ENCODE measurements at places on chromosomes 5 and 9.

GRCh38 chr5:59769041-59769360 is 124.5 kb downstream of the PDE4D start:
- no peak for DNase-seq

GRCh38 chr5:177494346-177495195 is 2.8 kb downstream of the PDLIM7 start:
- no peak for DNase-seq

DNA sequence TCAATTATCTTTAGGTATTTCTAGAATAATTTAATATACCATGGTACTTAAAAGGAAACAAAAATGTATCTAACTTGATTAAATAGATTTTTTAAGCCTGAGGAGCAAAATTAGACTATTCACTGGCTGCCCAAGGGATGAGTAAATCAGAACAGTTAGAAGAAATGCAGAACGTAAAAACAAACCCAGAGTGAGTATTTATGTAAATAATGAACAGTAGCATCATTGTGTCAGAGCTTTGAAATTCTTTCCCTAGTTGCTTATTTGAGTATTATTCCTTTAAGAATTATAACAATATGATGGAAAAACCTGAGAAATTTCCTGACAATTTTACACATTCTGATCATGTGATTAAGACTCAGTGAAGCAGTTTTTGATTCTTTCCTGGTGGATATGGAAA is 200.9 kb downstream of the GDNF start:
- DNase-seq = no peak

- DNase-seq = no peak
Measured at GRCh38 chr9:110104261-110104809, 103.6 kb downstream of the C9orf152 start.

GRCh38 chr9:79120941-79121340 is 450.8 kb upstream of the TLE4 start:
- DNase-seq = no peak

- no peak for DNase-seq
Measured at GRCh38 chr9:4832786-4833579, 40.2 kb downstream of the RCL1 start.

DNA sequence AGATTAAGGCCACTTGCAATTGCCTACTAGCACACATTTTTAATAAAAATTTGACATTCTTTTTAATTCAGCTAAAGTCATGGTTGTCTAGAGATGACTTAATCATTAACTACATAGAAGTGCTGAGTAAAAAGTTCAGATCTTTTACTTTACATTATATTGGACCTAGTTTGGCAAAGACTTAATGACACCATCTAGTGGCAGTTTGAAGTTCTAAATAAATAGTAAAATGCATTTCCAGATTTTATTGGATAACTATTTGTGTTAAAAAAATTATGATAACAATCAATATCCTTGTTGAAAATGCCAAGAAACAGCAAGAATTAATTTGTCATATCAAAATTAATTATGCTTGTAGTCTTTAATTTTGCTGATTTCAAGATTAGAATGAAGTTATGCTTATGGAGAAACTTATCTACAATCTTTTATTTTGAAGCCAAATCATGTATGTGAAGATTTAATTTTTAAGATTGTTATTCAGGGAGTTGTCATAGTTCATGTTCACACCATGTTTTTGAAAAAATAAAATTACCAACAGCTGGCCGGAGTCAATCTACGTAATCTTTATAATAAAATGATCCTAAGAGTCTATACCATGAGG is 69.6 kb upstream of the PJA2 start:
- no peak for DNase-seq

DNA sequence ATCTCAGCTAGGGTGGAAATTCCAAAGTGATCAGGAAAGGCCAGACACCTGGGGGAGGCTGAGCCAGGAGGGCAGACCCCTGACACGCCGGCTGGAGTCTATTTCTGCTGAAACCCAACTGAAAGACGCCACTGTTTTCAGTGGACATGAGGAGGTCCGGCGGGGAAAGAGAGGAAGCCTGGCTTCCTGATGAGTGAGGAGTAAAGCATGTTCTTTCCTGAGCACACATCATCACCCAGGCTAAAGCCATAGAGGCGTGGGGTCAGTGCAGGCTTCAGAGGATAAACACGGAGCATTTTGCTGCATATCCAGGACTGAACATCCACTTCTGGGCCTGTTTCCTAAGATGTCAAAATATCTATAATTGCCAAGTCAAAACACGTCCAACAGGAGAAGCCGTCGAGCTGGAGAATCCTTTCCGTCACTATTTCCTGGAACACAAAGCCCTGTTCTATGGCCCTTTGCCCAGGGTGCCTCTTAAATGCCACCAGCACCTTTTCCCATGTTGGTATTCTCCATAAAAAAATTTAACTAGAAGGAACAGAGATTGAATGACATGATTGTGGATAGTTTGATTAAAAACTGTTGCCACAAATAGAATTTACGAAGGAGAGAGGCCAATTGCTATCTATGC is 597.9 kb upstream of the ADAMTS16 start:
- no peak for DNase-seq

- peak; percentile 20 for DNase-seq
Measured at GRCh38 chr9:96856363-96857286, 2.3 kb upstream of the ZNF782 start.

GRCh38 chr9:120410925-120411501 is 169.0 kb downstream of the CDK5RAP2 start:
- no peak for DNase-seq

- DNase-seq = no peak
Measured at GRCh38 chr5:76717222-76718083, 1.5 kb downstream of the F2R start.

- no peak for DNase-seq
Measured at GRCh38 chr9:26597542-26598149, 295.0 kb downstream of the CAAP1 start.

- DNase-seq = no peak
Measured at GRCh38 chr5:86546044-86546443, 71.7 kb upstream of the COX7C start.

DNA sequence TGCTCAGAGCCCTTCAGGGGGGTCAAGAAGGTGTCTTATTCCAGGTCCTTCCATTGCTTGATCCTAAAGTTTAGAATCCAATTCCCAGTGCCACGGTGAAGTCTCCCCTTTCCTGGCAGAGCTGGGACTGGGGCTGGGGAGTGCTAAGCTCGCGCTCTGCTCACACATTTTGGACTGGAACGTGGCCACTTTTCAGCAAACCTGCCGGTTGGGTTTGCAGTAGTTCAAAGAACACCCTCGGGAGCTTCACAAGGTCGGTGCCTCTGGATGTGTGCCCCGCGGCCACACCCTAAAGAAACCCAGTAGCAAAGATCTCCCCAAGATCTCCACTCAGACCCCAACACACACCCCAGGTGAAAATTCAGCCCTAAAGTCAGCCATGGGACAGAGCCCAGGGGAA is at the start of gene C9orf152:
Gene C9orf152, minus strand, starts transcription at position 129 of the 400 bp plus-strand sequence. CDS start 580 bp downstream, outside the sequence.
- no peak for DNase-seq

- no peak for DNase-seq
Measured at GRCh38 chr9:126932871-126933321, 18.3 kb downstream of the RALGPS1 start.

DNA sequence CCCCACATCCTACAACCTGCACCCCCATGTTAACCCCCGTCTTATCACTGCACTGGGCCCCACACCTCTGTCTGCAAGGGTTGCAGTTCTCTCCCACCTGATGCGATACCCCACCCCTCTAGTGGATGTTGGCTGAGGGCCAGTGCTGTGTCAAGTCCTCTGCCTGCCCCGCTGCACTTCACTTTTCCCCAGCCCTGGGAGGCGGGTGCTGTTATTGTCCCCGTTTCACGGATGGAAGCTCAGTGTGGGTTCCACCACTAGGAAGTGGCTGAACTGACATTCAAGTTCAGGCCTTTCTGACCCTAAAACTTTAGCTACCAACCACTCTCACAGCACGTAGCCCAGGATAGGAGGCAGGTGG is 3.5 kb downstream of the SNCB start:
- DNase-seq = no peak

DNA sequence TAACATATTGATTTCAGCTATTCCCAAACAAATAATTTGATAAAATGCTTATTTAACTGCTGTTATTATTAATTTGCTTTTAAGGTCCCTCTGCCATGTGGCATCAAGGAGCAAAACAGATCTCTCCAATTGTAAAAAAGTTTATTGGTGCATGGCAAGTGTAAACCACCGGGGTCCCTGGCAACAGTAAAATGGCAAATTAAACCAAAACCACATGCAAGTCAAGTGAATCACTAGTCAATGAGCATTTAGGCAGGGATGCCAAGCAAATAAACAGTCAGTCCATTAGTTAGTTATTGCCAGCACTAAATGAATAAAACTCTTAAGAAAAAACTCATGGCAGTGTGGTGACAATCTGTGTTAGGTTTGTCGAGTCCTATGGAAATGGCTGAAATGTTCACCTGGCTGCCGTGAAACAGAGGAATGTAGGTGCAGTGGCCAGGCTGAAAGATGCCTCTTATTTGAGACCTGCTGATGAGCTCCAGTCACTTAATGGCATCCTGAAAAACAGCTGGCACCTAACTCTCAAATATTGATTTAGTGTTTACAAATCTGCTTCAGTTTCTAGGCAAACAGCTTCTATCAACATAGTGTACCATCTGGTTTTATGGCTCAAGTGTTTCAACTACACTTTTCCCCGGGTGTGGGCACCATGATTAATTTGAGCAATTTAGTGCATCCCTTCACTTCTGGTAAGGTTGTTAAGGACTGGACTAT is 296.5 kb upstream of the ITGA1 start:
- DNase-seq = no peak

GRCh38 chr9:96318921-96319565 is 17.1 kb upstream of the HSD17B3 start:
- no peak for DNase-seq

GRCh38 chr5:176870110-176870591 is 29.0 kb downstream of the HK3 start:
- no peak for DNase-seq

DNA sequence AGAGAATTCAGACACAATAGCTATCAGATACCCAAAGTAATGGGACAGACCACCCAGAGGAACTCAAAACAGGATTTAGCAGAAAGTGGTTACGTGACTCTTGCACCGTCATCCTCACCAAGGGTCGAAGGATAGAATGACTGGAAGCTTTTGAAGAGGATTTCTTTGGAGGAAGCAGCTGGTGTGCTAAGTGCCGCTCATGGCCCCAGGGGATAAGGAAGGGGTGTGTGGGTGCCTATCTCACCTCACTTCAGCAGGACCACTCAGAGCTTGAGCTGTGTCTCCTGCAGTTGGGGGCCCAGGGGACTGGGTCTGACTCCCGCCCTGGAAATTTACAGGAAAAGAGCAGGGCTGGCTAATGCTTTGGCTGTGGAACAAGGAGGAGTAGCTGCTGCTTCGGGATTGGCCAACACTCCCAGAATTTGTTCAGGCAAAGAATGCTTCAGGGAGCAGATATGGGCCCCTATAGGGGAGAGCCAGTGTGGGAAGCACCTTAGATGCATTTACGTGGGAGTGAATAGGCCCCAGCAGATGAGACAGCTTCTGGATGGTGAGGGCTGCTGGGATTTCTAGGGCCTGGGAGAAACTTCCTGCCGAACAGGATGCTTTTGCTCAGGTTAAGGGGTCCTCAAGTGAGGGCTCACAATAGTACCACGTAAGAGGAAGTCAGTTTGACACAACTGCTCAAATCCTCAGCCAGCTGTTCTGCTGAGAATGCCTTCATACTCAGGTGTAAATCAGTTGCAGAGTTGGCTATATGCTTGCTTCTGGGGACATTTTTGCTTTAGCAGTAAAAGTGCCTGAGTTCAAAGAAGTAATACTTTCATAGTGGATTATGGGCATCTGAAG is 29.1 kb upstream of the TOMM5 start:
- no peak for DNase-seq

DNA sequence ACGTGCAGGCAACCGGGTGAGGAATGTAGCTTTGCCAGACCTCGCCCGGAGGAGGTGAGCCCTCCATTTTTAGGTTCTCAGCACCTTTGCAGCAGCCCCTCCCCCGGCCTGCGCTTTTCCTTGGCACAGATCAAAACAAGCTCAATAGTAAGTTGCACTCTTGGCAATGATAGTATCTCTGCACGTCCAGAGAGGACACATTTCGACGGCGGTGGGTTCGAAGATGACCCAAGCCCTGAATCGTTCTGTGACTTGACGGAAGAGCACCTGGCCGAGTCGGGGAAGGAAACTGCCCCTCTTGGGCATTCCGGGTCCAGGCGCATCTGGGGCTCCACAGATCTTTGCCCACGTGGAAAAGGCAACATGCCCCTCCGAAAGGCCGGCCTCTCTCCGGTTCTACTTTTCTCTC is 904 bp downstream of the GDNF start:
- DNase-seq = no peak

GRCh38 chr5:149294872-149295829 is 23.5 kb downstream of the AFAP1L1 start:
- DNase-seq = no peak

- DNase-seq = no peak
Measured at GRCh38 chr9:110543631-110544051, 35.9 kb downstream of the SVEP1 start.

GRCh38 chr9:16371306-16371705 is 499.2 kb downstream of the BNC2 start:
- no peak for DNase-seq

DNA sequence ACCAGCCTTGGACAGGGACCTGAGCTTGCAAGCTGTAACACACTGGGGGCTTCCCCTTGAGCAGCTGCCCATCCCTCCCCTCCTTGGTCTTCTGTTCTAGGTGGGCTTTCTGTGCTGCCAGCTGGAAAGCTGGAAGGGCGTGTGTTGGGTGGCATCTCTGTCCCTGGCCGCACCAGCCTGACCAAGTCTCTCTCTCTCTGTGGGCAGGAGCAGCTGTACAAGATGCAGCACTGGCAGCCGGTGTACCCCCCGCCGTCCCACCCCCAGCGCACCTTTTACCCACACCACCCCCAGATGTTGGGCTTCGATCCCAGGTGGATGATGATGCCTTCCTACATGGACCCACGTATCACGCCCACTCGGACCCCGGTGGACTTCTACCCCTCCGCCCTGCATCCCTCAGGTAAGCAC is 32.1 kb upstream of the POMT1 start:
- DNase-seq = no peak

DNA sequence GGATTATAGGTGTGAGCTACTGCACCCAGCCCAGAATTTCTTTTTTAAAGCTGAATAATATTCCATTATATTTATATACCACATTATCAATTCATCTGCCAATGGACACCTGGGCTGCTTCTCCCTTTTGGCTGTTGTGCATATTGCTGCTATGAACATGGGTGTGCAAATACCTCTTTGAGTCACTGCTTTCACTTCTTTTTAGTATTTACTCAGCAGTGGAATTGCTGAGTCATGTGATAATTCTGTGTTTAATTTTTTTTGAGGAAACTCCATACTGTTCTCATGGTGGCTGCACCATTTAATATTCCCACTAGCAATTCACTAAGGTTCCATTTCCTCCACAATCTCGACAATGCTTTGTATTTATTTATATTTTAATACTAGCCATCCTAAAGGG is 36.1 kb upstream of the KIF4B start:
- no peak for DNase-seq

DNA sequence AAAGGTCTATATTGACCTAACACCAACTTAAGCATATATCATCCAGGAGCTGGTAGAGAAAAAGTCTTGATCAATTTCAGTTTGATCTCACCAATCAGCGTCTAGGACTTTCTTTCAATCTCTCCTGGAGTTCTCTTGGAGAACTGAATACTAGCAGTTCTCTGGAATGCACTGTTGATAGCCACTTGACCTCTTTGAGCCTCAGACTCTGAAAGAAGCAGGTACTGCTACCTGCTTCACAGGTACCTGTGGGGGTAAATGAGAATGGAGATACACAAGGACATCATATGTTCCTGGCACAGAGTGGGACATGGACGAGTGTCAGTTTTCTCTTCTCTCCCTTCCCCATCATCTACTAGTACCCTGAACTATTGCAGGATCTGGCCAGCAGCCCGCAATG is 16.0 kb downstream of the CMYA5 start:
- no peak for DNase-seq

GRCh38 chr5:152061095-152061494 is 136.4 kb upstream of the GLRA1 start:
- no peak for DNase-seq
